ENCODE measurements at places on chromosomes 6 and 20.

- DNase-seq: no peak
Measured at GRCh38 chr20:34951252-34951651, 4.4 kb downstream of the GSS start.

DNA sequence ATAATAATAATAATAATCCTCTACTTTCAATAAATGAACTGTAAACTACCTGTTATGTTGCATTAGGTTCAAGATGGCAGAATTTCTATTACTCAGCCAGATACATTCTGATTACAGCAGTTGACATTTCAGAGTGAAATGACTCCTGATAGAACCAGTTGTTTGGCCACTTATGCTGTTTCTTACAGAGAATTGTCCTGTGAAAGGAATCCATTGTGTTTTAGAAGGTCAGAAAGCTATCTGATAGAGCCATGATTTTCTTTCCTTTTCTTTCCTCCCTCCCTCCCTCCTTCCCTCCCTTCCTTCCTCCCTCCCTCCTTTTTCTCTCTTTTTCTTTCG, 16.6 kb downstream of the GJA10 start:
- DNase-seq: no peak

GRCh38 chr6:62174548-62174947, 111.5 kb downstream of the KHDRBS2 start:
- DNase-seq: no peak

GRCh38 chr6:169804427-169804826, 53.0 kb downstream of the ERMARD start:
- no peak for DNase-seq

DNA sequence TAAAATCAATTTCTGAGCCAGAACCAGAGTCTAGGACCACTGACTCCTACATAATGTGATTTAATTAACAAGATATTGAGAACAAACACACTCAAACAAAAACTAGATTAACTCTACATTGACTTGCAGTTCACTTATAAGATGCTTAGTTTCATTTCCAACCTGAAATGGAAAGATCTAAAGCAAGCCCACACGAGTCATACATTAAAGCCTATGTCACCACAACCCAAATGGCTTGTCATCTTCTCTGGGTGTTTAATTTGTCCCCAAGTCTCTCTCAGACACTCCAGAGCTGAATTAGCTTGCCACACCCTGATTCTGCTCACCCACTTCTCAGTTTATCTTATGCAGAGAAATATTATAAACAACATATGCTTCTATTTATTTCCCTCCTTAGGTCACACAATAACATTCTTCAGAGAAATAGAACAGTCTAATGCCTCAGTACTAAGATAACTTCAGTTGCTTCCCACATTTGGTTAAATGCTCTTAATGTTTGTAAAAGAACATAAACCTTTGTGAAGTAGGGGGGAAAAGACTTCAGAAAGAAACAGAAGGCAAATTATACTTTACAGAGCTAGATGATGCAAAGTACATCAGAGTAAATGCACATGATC, 8.8 kb upstream of the FBXO30 start:
- no peak for DNase-seq

- no peak for DNase-seq
Measured at GRCh38 chr20:2838170-2838797, 2.2 kb downstream of the PCED1A start.

DNA sequence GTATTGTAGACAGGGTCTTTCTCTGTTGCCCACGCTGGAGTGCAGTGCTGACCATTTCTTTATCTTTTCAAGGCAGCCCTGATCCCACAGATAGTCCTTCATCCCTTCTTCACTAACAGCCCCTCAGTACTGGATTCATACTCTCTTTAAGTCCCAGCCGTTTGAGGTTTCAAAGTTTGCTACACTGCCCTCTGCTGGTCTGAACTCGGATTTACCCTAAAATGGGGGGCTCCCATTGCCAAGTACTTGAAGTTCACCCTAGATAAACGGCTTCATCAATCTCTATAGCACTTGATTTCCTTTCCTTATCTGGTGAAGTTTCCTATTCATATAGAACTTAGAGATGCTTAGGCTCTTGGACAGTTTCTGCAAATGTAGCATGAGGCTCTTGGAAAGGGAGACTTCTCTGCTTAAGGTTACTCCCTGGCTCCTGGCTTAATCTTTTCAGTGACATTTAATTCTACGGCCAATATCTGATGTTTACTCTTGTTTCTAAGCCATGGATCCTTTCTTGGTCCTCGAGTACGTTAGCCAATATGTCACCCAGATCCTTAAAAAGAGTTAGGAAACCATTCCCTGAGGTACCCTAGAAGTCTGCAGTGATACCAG, 21.4 kb upstream of the PREP start:
- peak; percentile 35 for DNase-seq

- DNase-seq: peak; percentile 75
Measured at GRCh38 chr6:43395776-43396175, 26.3 kb upstream of the ZNF318 start.

DNA sequence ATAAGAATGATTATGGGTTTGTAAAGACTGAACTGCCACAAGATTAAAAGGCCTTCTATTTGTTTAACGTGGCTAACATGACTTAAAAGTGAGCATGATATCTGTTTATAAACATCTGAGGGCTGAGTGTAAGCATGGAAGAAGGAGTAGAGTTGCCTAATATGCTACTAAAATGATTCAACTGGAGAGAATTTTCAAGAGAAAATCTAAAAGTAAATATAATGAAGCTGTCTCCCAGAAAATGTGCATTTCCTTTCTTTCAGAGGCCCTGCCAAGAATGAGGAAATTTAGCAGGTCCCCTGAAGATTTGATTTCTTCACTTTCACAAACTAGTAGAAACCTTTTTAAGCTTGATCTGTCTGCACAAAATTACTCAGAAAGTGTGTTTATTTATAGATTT, 4.2 kb upstream of the EYA4 start:
- DNase-seq: no peak

DNA sequence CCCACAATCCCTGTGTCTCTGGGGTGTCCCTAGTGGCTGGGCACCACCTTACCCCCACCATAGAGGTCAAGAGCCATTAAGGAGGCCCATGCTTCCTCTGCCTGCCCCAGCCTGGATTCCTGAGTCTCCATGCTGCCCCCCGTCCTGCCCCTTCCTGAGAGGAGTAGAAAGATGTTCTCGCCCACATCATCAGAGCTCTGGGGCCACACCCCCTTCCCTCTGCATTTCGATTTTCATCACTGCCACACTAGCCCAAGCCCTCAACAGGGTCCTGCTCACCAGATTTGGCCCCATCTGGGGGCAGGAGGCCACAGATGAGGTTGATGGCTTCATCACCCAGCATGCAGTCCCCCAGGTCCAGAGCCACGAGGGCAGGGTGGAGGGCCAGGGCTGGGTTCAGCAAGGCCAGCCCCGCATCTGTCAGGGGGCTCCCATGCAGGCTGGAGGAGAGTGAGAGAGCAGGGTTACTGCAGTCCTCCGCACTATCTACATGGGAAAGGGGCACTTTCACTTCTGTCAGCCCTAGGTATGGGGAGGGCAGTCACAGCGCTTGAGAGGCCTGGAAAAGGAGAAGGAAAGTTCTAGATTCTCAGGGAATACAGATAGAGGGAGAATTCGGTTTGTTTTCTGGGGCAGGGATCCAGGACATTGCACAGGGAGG, 1.5 kb downstream of the LRRC73 start:
- no peak for DNase-seq

GRCh38 chr6:24545691-24546090, 50.9 kb downstream of the ALDH5A1 start:
- no peak for DNase-seq

GRCh38 chr20:63495741-63496595, 2.9 kb downstream of the EEF1A2 start:
- no peak for DNase-seq

- DNase-seq: no peak
Measured at GRCh38 chr20:44630297-44630696, 21.2 kb downstream of the ADA start.

DNA sequence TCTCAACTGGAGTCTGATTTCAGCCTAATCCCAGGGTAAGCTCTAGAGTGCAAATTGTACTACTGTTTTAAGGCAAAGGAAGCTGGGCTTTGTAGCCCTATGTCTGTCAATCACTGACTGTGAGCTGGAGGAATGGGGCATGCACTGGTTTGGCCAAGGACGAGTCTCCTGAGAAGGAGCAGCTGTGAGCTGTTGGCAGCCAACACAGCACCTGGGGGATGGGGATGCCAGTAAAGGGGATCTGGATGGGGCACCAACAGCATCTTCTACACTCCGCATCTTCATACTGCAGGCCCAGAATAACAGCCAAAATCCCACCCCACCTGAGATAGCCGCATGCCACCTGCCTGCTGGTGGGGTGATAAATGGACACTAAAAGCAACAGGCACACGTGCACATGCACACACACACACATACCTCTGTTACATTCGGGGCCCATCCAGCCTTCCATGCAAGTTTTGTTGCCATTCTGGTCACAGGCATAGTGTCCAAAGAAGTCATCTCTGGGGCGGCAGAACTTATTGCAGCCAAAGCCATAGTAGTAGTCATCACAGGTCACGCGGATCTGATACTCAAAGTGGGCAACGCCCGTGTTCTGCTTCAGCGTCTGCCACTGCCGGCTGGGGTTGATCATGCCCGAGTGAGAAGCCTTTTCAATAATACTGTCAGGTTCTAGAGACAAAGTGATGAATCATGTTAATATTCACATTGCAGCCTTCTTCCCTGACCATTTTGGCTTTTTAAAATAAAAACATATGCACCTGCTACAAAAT, 15.6 kb downstream of the JAG1 start:
- no peak for DNase-seq

DNA sequence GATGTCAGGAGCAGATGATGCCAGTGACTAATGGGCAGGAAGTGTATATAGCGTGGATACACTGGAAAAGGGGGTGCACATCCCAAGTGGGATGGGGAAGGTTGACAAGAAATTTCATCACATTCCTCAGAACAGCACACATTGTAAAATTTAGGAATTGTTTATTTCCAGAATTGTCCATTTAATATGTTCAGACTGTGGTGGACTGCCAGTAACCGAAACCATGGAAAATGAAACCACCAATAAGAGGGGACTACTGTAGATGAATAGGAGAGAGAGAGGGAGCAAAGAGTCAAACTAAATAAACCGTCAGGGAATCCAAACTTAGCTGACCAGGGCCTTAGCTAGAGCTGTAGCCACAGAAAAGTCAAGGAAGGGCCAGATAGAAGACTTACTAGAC, 164.4 kb upstream of the PRDM1 start:
- no peak for DNase-seq

GRCh38 chr6:33314943-33315792, 1.3 kb upstream of the TAPBP start:
- no peak for DNase-seq

DNA sequence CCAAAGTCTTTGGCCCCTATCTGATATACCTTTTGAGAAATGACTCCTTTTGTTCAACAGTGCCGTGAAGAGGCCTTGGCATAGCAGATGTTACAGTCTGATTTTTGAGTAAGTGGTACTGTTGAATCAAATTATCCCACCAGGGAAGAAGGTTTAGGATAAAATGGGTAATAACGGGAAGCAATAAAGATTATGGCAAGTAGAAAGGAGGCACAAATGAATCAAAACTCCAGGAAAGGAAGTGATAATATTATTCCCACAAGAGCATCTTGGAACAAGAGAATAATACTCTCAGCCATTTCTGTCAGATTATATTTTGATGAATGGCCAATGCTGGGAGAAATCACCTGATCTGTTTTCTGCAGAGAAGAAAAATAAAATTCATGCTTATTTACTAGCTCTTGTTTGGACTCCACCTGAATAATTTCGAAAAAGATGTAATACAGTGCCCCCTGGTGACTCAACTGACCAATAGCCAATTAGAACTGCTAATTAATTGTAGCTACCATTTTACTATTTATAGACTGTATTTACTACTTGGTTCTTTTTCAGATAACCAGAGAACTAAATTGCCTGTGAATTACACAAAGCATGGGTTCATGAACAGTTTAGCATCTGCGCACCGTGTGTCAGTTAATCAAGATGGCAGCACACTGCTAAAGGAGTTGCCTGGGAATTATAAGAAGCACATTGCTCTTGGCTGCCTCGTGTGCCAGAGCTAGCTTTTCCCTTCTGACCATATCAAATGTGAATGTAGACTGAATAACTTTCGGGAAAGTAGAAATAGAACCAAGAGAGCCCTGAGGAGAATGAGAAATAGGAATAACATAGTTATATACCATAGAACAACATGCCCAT, 78.5 kb upstream of the TRDN start:
- peak; percentile 2 for DNase-seq

GRCh38 chr20:44394702-44395460, 39.4 kb downstream of the HNF4A start:
- no peak for DNase-seq

DNA sequence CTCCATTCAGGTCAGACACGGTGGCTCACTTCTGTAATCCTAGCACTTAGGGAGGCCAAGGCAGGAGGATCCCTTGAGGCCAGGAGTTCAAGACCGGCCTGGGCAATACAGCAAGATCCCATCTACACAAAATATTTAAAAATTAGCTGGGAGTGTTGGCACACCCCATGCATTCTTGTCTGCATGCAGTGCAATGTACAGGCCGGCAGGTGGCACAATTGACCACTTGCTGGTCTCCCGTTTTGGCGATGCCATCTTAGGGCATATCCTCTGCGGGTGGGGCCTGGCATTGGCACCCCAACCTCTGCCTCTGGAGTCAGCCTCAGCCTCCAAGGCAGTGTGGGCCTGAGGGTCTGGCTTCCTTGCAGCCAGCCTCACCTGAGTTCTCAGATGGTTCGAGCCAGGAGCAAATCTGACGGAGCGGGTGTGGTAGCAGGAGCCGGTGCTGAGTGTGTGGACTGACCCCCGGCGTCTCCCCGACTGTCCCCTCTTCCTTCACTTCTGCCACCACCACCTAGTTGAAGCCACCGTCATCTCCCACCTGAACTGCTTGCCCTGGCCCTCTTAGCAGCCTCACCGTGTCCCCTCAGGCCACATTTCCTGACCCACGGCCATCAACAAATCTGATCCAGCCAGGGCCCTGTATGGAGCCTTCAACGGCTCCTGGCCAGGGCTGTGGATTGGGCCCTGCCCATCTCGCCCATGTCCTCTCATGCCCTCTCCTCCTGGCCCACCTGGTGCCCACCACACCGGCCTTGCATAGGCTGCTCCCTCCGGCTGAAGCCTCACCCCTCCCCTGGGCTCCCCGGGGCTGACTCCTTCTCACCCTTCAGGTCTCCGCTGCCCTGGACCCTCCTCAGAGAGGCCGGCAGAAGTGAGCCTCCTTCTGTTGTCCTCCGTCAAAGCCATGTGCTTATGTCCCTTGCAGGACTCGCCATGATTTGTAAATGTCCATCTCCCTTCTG, 44.0 kb downstream of the EFCAB8 start:
- peak; percentile 42 for DNase-seq

Measured in NCI-H510A treated with DMSO at 0.1 percent for 48 hours (cell line).